ENCODE measurements at places on chromosomes 3 and 15.

GRCh38 chr3:7272203-7272602 is 411.3 kb downstream of the GRM7 start:
- no peak for DNase-seq

DNA sequence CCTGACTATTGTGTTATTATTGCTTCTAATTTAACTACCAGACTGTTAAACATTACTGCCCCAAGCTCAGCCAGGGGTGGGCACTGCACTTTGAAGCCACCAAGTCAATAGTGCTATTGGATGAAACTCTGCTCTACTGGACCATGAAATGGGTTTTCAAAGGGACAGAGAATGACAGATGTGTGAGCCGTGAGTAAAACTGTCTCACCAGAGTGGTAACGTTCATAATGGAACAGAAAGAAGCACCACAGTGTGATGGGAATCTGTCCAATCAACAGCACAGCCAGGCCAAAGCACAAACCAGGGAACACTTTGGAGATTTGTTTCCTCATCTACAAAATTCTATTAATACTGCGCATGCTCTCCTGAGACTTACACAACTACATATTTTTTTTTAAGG is 171.8 kb upstream of the LPP start:
- no peak for DNase-seq

DNA sequence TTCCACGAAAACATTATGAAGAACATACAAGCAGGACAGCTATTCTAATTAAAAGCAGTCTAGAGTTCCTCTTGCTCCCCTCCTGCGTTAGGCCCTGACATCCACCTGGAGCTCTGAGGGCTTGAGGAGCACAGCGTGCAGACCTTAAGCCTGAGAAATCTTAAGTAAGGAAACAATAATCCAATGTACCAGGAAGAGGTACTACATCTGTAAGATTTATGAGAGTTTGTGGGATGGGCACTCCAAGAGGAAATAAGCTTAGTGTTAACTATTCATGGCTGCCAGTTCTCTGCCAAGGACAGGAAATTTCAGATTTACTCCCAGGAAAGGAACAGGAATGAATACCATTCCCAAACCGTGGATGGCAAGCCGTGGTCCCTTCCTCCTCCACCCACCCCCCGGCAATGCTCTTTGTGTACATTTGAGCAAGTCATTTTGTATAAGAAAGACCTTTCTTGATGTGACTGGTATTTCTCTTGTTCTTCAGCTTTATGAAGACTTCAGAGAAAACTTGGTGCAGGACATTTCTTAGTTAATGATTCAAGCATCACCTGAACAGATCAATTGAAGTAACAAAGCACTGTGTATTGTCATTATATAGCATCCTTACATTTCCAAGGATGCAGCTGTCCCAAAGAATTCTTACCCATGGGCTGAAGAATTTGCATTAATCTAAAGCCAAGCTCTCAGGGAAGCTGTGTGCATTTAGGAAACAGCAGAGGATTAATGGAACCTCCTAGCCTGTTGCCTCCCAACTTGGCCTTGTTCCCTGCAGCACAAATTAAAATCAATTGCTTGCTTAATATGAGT is 28.8 kb upstream of the VILL start:
- no peak for DNase-seq

GRCh38 chr15:98853161-98853560 is 154.4 kb downstream of the PGPEP1L start:
- DNase-seq = peak; percentile 76

- DNase-seq = no peak
These were observed 93.4 kb downstream of the XXYLT1 start for GRCh38 chr3:195177422-195178123.

- DNase-seq = no peak
These were observed 176.3 kb downstream of the STT3B start for GRCh38 chr3:31709005-31709404.

- no peak for DNase-seq
These were observed 5.8 kb downstream of the APBA2 start for GRCh38 chr15:28891588-28891987.

DNA sequence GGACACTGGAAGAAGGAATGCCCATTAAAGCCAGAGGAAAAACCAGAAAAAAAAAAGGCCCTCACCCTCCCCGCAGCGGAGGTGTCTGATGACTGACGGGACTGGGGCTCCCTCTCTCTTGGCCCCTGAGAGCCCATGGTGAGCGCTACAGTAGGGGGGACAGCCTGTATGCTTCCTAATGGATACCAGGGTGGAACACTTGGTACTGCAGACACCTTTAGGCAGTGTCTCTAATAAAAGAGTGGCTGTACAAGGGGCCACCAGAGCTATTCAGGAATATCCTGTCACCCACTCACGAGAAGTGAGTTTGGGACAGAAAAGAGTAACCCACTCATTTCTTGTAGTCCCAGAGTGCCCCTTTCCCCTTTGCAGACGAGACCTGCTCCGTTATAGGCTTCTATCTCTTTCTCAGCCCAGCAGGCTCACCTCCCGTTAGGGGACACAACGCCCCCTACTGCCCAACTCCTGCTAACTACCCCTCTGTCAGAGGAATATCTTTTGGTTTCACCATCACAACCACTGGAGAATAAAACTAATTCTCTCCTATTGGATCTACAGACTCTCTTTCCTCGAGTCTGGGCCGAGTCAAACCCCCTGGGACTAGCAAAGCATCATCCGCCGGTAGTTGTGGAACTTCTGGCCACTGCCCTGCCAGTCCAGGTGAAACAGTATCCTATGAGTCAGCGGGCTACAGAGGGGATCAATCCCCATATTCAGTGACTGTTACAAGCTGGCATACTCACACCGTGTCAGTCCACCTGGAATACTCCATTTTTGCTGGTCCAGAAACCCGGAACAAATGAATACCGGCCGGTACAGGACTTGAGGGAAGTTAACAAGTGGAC is 40.8 kb downstream of the ZBTB11 start:
- DNase-seq = peak; percentile 56

DNA sequence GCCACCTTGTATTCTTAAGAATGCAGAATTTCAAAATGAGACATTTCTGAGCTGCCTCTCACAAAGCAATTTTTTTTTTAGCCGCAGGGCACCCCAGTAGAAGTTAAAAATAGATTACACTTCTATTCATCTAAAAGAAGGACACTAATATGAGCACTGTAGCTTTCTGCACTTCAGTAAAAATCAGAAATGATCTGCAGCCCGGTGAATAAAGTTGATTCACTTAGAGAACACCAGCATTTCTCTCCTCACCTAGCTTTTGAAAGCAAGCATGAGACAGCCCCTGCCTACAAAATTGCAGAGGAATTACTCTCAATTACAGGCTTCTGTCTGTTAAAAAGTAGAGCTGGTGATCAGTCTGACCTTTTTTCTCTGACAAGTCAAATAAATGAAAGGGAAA is 1062.4 kb downstream of the FHIT start:
- no peak for DNase-seq

DNA sequence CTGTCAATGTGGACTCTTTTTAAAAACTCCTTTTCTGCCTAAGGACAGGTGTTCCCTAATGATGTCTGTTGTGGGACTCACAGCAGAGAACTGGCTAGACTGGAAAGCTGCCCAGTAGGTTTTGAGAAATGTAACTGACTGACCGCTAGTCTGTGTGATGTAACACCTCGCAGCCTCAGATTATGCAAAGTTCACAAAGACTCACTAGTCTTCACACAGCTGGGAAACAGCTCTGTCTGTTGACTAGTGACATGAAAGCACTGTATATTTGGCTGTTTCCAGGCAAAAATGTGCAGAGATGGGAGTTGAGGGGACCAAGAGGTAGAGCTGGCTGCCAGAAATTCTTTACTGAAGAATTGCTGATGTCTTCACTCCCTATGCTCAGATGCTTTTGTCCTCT is 10.3 kb downstream of the PDZRN3 start:
- no peak for DNase-seq

- peak; percentile 65 for DNase-seq
These were observed 12.6 kb downstream of the FAM107A start for GRCh38 chr3:58564456-58565160.

GRCh38 chr15:77550301-77551251 is 82.1 kb downstream of the LINGO1 start:
- DNase-seq = no peak

DNA sequence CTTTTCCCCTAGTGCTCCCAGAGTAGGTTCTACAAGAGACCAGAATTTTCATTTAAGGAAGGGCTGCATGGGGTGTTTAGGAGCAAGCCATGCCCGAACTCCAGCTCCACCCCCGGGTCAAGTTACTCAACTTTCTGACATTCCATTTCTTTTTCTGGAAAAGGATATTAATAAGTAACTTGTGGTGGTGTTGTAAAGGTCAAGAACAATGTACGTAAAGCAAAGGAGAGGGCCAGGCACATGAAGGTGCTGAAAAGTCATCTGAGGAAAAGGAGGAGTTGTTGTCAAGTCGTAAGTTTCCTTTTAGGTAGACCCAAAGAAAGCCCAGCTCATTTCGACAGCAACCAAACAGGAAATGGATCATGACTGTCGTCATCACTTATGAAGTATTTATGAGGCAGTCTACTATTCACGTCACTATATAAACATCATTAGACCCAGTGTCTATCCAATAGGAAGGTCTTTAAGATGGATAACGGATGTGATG is 319.6 kb upstream of the IL12A start:
- peak; percentile 74 for DNase-seq

DNA sequence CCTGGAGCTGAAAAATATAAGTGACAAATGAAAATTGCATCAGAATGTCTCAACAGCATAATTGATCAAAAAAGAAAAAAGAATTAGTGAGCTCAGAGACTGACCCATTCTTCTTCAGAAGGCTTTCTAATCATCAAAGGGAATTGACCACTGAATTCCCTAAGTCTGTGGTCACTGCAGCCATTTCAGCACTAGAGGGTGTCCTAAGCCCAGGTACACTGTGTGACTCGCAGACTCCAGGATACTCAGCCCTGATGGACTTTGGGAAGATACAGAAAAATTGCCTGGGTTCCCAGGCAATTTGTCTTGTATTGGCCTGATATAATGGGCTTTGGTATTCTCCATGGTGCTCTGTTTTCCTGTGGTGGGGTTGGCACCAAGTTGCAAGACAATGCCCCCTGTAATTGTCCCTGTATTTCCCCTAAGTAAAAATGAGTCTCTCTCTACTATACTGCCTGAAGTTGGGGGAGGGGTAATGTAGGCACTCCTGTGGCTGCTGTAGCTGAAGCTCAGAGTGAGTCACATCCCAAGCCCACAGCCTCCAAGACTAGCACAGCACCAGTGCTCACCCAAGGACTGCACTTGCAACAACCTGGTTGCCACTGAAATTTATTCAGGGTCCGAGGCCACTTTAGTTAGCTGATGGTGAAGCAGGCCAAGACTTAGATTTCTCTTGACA is 256.0 kb upstream of the STAC start:
- DNase-seq = peak; percentile 77

GRCh38 chr3:152197937-152198336 is 70.8 kb upstream of the MBNL1 start:
- DNase-seq = no peak

DNA sequence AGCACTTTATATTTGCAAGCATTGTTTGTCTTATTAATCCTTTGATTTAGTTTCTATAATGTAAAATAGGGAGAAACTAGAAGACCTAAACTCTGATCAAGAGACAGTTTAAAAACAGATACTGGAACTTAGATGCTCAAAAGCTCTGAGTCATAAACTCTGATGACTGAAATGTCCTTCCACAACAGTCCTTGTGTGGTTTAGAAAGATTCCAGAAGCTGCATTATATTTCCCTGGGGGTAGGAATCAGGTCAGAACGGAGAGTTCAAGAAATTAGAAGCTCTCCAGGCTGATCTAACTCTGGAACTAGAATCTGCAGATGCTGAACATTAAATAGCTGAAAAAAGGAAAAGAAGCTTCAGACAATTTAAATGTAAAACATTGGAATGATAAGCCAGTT is 18.3 kb upstream of the ONECUT1 start:
- no peak for DNase-seq

DNA sequence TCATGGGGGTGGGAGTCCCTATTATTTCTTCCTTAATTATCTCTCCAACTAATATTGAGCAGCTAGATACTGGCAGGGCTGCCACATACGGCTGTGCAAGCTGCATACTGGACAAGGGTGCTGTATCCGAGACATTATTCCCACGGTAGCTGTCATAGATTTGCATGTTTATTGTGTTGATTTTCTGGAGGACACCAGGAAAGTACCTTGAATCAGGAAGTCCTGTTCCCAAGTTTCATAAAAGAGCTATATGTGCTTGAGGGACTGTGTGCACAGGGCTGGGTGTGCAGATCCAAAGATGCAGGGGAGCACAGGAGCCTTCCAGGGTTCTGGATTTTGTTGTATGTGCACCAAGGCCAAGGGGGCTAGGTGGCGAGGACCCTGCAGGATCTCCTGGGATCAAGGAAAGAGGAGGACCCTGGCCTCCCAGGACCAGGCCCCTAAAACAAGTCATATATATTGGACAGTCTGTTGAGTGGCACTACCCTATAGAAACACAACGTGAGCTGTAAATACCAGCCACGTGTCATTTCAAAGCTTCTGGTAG is 119.2 kb upstream of the ALDH1A3 start:
- no peak for DNase-seq

GRCh38 chr3:123583561-123583960 is 1.3 kb downstream of the HACD2 start:
- DNase-seq = no peak

DNA sequence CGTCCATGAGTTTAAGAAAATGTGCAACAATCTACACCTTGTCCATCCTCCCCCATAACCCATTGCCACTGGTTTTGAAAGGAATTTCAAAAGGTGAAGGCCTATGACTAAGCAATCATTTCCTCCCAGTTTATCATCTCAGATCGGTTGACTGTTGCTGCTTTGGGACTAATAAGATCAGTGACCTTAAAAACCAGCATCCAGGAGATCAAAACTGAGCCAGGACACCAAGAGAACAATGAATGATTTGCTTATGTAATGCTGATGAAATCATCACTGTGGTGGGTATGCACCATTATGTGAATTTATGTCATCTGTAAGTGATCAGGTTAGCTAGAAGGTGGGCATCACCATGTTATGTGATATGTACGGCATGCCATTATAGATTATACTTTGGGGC is 195.5 kb downstream of the SSR3 start:
- no peak for DNase-seq

- no peak for DNase-seq
These were observed 42.1 kb upstream of the NSMCE3 start for GRCh38 chr15:29311696-29312095.

DNA sequence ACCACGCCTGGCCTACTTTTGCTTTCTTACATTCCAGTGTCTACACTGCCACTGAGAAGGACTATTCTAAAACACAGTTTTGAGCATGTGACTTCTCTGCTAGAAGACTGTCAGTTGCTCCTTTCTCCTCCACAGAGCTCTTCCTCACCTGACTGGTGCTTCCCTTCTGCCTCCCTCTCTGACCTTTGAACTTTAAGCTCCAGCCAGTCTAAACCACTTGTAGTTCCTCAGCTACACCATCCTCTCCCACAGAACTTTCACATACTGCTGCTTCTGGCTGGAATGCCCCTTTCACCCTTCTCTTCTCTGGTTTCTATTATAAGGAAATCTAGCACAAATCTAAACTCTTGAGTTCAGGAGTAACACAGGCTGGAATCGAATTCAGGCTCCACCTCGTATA is 9.1 kb downstream of the NCEH1 start:
- DNase-seq = no peak

- DNase-seq = no peak
These were observed 1227.6 kb upstream of the EPHA6 start for GRCh38 chr3:95586754-95587153.

- DNase-seq = no peak
These were observed 212.0 kb downstream of the FEZF2 start for GRCh38 chr3:62161371-62161770.
